ENCODE measurements at places on chromosomes 6 and 20.

DNA sequence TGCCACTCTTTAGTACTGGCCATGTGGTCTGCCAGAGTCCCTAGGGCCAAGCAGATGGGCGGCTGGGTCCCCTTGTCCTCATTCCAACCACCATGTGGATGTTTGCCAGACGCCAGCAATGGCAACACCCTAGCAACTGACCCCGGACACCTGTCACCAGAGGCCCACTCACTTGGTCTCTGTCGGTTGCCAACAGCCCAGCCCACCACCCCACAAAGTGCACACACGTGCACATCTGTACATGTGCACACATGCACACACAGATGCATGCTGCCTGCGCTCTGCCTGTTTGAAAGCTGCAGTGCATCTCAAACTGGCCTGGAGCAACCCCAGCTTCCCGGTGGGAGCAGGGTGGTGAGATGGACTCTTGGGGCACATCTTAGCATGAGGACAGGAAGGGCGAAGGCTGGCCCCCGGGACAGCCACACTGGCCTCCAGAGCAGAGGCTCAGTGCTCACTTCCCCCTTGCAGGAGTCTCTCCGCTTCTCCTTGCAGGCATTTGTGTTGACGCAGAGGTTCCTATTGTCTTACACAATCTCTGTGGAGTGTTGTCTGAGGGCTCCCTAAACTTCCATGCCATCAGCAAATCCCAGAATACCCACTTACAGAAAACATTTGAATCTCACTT, 54.0 kb downstream of the PSMG4 start:
- DNase-seq = no peak

DNA sequence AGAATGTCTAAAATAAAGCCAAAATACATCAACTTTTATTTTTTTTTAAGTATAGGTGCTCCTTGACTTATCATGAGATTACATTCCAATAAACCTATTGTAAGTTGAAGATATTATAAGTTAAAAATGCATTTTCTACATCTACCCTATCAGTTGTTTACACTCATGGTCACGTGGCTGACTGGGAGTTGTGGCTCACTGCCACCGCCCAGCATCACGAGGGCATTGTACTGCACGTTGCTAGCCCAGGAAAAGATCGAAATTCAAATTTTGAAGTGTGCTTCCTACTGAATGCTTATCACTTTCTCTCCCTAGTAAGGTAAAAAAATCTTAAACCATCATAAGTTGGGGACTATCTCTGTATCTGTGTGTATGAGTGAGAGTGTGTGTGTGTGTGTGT, 126.6 kb upstream of the RIN2 start:
- DNase-seq = no peak

DNA sequence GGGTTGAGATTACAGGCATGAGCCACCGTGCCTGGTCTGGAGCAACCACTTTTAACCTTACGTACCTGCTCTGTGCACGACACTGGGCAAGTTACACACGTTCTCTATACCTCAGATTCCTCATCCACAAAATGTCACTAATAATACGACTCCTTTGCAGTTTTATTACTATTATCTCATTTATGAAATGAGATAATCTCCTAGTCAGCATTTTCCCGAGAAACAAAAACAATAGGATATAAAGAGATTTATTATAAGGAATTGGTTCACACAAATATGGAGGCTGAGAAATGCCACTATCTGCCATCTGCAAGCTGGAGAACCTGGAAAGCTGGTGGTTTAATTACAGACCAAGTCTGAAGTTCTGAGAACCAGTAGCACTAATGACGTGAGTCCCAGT, 12.0 kb upstream of the KIF13A start:
- no peak for DNase-seq

GRCh38 chr6:44020664-44021425, 106.4 kb downstream of the MRPL14 start:
- DNase-seq = no peak

GRCh38 chr6:106223300-106223930, 102.1 kb downstream of the ATG5 start:
- DNase-seq = peak; percentile 43

DNA sequence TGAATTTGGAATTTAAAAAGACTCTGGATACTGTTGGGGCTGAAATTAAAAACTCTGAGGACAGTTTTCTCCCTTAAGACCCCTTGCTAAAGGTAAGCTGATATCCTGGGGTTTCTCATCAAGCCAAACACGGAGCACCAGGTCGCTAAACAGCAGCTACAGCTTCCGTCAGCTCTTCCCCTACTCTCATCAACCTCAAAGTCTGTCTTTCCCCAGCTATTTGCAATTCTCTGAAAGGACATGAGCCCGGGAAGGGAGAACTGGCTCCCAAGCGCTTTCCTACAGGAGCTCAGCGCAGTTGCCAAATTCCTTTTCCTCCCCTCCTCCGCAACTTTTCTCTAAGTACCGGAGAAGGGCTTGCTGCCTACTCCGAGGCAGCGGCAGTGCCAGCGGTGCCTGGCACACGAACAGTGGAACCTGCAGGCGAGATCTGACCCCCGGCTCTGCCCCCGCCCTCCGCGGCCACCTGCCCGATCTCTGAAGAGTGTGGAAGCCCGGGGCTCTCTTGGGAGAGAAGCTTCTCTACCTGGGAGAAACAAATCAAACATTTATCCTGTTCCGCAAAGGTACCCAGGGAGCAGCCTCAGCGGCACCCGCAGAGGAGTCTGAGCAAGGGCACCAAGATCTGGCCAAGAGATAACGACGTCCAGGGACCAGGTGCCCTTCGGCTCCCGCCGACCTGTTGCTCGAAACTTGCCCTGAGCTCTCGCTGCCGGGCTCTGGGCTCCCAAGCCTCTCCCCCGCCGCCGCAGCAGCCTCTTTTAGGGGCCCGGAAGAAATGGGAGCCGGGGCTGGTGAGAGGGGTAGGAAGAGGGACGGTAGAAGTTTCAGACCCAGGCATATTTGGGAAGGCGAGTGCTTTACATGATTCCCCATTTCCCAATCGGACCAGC, 2.2 kb downstream of the CBLN4 start:
- DNase-seq = no peak

GRCh38 chr20:55540013-55540412, 465.3 kb downstream of the CBLN4 start:
- DNase-seq = no peak

GRCh38 chr6:80022803-80023202, 18.4 kb downstream of the TTK start:
- DNase-seq = no peak

Data from right renal pelvis (tissue), 4 donors.